RKO (cell line): ENCODE measurements at places on chromosomes 6 and 20.

DNA sequence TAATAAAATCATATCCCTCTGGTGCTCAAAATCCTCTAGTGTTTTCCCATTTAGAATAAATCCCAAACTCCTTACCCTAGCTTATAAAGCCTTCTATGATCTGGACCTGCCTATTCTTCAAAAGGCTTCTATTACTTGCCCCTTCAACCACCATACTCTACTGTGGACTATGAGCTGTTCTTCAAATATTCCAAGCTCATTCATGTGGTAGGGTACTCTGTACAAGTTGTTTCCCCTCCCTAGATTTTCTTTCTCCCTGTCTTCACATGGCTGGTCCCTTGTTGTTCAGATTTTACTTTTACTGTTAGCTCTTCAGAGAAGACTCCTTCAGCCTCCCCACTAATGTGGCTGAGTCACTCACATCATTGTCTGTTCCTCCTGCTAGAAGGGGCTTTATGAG lies 193.2 kb downstream of the OGFRL1 start:
- no peak for DNase-seq

- DNase-seq: peak; percentile 69
Observed at GRCh38 chr6:135535989-135536414, 38.5 kb upstream of the AHI1 start.

- no peak for DNase-seq
Observed at GRCh38 chr20:52482044-52482443, 290.5 kb upstream of the ZFP64 start.

DNA sequence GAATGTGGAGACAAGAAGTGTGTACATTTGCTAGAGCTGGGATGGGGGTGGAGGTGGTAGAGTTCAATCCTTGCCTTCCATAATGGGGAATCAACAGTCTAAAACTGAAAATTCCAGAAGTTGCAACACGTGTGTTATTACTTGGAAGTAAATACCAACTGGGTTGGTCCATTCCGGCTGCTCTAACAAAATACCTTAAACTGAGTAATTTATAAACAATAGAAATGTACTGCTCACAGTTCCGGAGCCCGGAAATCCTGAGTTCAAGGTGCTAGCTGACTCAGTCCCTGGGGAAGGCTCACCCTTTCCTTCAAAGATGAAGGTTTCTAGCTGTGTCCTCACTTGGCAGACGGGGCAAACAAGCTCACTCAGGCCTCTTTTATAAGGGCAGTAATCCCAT lies 59.0 kb downstream of the RIN2 start:
- DNase-seq: peak; percentile 60

DNA sequence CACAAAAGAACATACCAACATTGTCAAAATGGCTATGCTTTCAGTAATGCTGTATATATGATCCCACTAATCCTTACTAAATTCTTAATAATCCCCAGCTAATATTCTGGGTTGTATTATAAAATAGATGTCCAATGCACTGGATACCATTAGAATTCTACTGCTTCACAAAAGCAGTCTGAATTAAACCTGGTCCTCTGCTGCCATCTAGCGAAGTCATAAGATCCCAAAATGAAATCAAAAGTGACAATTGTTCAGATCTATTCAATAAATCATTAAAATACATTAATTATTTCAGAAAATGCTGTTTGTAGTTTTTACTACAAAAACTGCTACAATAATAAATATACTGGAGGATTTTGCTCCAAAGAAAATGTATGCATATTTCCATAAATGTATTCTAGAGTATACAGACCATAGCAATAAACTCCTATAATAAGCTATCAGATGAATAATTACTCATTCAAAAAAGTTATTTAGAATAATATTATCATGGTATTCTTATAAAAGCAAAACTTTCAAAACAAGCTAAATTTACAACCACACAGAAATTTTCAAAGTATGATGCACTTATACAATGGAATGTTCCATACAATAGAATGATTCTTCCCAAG lies 92.6 kb downstream of the RNGTT start:
- peak; percentile 61 for DNase-seq

DNA sequence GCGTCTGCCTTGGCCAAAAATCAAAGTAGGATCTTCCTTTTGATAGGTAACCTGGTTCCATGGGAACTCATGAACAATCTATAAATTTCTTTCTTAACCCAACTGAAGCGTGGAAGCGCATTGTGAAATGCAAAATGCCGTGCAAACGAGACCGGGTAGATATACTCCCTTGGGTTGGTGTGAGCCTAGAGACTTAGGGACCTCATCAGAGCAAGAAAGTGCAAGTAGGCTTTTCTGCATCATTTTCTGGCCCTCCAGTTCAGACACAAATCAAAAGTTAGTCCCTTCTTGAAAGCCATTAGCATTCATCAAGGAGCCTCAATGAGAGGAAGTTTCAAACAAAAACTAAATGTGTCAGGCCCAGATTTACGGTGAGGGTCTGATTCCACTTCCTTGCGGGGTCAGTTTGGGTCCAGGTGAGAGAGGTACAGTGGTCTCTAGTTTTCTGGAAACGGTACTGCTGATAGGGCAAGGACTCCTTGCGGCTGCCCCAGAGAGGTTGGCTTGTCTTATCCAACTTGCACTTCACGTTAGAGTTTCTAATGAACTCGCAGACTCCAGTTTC lies 5.3 kb upstream of the ZNF184 start:
- DNase-seq: no peak

DNA sequence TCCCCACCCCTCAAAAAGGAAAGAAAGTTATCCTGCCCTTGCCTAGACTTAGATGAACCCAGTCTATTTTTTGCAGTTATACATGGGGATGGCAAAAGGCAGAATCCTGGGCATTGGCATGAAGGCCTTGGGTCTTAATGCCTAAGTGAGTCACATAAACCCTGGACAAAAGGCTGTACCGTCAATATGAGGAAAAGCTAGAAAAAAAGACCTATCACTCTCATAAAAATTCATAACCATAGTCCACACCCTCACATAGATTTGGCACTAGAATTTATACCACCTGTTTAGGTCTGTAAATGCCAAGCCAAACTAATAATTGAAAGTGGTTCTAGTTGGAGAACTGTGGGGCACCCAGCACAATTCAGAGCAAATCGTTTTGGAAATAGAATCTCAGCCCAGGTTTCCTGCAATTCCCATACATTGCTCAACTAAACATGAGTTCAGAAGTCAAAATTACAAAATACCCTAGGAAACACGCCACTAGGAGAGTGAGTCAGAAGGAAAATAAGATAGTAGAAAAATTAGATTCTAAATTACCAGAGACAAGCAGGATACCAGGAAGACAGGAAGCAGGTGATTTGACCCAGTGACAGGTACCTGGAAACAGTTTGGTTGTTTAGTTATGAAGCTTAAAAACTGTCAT lies 70.4 kb upstream of the FUCA2 start:
- no peak for DNase-seq

DNA sequence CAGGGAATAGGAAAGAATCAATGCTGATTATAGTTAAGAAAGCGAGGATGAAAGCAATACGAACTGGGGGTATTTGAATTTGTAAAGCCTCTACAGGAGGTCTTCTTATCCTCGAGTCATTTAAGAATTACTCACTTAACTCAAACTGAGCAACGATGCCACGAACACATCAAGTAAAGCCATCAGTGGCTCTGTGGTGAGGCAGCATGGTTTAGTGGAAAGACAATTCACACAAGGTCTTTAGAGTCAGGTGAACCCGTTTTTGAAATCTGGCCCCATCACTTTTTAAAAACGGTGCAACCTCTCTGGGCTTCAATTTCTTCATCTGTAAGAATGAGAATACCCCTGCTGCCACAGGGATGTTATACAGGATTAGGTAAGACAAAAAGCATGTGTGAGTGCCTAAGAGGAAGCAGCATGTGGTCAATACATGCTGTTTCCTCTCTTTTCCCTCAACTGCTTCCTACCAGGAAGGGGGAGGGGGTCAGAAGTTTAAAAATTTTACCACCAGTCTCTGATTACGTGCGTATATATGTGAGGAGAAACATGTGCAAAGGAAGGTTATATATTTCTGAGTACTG lies 162.0 kb downstream of the BTBD9 start:
- DNase-seq: no peak

GRCh38 chr20:59000326-59000725 lies 6.7 kb downstream of the CTSZ start:
- DNase-seq: no peak

DNA sequence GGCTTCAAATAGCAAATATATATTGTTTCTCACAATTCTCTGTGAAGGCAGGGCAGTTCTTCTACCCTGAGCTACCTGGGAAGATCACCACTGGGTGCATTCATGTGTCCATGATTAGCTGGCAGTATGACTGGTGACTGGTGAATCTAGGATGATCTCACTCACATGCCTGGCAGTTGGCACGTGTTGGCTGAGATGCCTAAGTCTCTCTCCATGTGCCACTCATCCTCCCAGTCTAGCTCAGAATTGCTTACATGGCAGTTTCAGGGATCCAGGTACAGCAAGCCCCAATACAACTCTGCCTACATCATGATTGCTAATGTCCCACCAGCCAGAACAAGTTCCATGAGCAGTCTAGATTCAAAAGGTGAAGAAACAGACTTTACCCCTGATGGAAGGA lies 346.8 kb upstream of the CNR1 start:
- DNase-seq: peak; percentile 47

- no peak for DNase-seq
Observed at GRCh38 chr6:161561908-161562307, 288.0 kb upstream of the AGPAT4 start.

- peak; percentile 77 for DNase-seq
Observed at GRCh38 chr20:51624157-51624731, 81.7 kb upstream of the NFATC2 start.

GRCh38 chr6:12937971-12938370 lies 221.4 kb downstream of the PHACTR1 start:
- no peak for DNase-seq

DNA sequence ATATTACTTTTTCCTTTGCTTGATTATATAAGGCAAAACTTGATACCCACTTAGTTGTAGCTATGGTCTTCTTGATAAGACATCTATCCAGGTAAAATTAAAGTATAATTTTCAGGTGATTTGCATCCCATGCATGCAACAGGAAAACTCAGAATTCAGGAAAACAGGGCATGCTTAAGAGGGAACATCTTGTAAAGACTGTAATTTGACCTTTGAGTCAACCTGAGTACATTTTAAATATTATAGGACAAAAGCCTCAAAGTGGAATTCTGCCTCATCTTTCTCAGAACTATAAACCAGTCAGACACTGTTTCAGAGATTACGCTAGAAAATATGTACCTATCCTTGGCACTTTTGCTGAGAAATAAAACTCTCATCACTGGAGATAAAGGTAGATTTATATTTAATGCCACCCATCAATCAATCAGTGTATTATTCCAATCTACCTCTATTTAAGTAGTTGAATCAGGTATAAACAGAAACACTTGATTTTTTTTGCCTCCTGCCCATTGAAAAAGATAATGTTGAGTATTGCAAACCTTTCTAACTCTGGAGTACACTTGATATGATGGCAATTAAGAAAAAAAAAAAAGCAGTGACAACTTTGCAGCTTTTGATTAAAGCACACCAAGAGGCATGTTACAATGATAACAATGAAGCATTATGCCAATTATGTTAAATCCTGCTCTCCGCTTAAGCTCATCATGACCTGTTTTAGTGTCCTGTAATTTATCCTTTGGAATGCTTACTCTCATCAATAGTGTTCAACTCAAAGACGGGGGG lies 2.8 kb downstream of the CITED2 start:
- DNase-seq: no peak

DNA sequence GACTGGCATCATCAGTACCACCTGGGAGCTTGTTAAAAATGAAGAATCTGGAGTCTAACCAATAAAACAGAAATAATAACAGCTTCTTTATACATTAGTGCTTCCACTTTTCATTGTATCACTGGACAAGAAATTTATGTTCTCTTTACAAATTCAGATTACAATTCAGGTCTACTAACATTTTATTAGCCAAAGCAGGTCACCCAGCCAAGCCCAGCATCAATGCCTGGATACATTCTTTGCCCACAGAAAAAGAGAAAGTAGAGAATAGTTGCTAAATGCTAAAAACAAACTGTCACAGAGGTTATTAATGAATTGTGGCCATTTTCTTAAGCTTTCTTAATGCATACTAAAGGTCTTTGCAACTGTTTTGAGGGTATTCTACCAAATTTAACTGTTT lies 458.3 kb downstream of the BTBD3 start:
- no peak for DNase-seq

DNA sequence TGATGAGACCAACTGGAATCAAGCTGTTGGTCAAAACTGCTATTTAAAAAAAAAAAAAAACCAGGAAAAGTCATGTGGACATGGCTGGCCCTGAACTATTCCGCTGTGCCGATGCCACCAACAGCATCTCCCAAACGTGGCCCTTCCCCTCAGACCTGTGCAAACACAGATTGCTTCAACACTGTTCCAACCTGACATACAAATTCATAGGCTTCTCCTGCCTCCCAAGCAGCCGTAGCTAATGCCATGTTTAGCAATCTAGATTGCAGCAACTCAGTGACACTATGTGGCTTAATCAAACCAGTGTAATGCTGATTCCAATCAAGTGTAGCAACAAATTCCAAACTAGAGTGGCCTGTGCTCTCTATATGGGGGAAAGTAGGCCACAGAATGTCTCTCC lies 16.2 kb downstream of the PRKN start:
- no peak for DNase-seq

- DNase-seq: no peak
Observed at GRCh38 chr6:151443454-151443853, 8.5 kb downstream of the RMND1 start.

- no peak for DNase-seq
Observed at GRCh38 chr6:148374040-148374774, 31.6 kb downstream of the SASH1 start.

GRCh38 chr6:21438237-21438985 lies 155.1 kb upstream of the SOX4 start:
- DNase-seq: peak; percentile 68

DNA sequence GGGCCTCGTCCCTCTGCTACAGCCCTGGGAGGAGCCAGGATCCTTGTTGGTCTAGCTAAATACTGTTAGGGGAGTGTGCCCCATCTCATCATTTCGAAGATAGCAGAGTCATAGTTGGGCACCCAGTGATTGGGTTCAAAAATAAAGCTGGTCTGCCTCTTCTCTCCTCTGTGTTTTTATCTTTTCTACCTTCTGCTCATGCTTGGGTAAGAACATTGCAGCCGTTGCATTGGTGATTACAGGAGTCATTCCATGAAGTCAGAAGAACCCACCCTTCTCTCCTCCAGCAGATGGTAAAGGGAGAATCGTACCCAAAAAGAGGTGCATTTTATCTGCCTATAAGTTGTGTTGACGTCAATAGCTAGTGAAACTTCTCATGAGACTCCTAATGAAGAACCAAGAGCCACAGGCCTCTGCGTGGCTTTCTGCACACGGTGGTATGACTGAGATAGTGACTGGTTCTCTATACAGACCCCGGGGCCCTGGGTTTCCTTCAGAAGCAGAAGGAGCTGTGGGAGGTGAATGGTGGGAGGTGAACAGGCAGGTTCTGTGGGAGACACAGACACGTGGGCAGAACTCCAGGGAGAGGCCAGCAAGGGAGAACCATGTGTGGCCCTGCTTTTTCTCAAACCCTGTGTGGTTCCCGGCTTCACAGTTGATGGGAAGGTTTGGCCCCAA lies 5.7 kb upstream of the FAM209A start:
- no peak for DNase-seq

- DNase-seq: peak; percentile 8
Observed at GRCh38 chr6:54085541-54085940, 25.7 kb upstream of the MLIP start.
